Activated CD8-positive, alpha-beta memory T cell treated with anti-CD3 and anti-CD28 coated beads for 24 hours (primary cell): ENCODE measurements at places on chromosomes 7 and 10.

GRCh38 chr7:6530626-6531491 is 20.4 kb downstream of the GRID2IP start:
- peak; percentile 88 for DNase-seq

DNA sequence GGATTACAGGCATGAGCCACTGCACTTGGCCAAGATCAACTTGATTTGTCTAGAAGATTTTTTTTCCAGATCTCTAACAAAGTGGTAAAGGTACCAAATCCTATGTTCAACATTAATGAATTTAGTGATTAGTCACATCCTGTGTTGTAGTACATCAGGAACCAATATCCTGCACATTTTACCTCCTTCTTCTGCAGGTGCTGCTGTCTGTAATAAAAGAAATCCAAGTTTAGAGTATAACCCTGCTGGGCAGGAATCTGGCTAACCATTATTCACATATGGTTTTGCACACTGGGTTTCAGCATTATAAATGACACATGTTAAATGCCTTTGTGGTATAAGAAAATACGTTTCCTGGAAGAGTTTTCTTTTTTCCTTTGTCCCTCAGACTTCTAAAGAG is 10.8 kb downstream of the PARD3 start:
- no peak for DNase-seq

DNA sequence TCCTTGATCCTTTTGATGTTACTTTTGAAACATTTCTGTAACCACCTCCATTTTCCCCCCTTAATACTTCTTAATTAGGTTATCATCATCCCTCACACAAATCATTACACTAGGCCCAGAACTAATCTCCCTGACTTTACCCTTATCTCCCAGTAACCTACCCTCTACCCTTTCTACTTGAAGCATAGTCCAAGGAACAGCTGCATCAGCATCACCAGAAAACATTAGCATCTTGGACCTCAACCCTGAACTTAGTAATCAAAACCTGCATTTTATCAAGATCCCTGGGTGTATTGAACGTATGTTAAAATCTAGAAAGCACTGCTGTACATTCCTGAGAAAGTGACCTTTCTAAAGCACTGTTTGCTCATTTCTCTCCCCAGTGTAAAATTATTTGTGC is 38.8 kb downstream of the MGAM2 start:
- DNase-seq, result no peak

- peak; percentile 80 for DNase-seq
Measured at GRCh38 chr10:133336577-133337369, at the start of gene CALY. TSS of gene CALY (minus strand) at chr10:133336896. CDS start at chr10:133328989, 7,907 bp downstream.

DNA sequence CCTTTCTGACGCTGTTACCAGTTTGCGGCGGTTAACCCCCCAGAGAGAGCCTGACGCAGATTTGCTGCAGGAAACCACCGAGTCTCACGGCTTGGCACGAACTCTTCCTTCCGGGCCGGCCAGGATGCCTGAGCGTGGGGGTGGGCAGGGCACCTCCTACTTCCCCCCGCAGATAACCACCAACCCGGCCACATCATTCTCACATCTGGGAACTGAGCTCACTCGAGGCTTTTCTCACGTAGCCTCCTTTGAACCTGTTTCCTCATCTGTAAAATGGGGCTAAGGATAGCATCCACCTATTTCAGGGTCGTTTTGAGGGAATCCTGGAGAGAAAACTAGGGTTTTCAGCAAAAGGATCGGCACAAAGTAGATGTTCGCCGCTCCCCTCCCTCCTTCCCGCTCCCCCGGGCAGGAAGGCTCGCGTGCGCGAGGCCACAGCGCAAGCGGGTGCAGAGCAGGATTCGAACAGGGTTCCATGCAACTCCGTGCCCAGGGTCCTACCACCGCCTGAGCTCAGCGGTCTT is 23.6 kb downstream of the DDIT4 start:
- DNase-seq, result peak; percentile 95
